HFFc6 (cell line): ENCODE measurements at places on chromosomes 11 and 22.

DNA sequence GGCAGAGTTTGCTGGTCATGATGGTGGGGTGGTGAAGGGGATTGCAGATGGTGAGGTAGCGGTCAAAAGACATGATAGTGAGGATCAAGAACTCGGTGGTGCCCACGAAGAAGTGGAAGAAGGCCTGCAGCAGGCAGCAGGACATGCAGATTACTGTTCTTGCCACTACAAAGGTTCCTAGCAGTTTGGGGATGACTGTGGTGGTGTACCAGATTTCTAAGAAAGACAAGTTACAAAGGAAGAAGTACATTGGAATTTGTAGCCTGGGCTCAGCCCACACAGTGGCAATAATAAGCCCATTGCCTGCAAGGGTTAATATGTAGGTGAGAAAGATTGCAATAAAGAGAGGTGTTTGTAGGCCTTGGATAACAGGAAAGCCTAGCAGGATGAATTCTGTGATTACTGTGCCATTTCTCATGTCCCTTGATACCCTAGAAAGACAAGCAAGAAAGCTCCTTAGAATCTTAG, at the start of gene OR6X1:
OR6X1 (minus strand) TSS at position 418 of the 468 bp plus-strand sequence; CDS start at position 418, 0 bp downstream.
- DNase-seq = no peak

GRCh38 chr11:81804858-81805257, 928.8 kb downstream of the FAM181B start:
- no peak for DNase-seq

DNA sequence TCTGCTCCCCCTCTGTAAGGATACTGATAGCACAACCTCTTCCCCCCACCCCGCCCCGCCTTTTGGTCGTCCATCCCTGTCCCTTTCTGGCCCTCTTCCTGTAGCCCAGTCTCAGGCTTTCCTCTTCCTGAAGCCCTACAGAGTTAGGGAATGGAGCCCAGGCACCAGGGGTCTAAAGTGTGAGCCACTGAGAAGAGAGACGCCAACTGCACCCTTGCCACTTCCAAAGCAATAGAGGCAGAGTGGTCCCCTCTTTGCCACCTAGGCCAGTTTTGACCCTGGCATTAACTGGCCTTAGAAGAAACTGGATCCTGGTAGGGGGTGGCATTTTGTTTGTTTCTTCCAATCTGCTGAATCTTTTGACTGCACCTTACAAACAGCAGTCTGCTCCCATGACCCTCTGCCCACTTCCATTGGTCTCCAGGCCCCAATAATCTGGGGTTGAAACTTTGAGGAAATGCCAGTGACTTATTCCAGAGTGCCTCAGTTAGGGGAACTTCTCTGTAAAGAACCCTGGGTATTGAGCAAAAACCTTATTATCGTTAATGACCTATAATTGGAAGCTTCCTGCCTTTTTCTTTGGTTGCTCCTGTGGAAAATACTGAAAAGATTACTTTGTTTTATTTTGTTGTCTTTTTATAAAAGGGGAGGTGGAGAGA, 9.7 kb upstream of the GRK2 start:
- no peak for DNase-seq

- peak; percentile 98 for DNase-seq
Observed at GRCh38 chr11:69321877-69322361, 28.0 kb downstream of the MYEOV start.

GRCh38 chr11:8239040-8239439, 24.6 kb downstream of the LMO1 start:
- no peak for DNase-seq

- DNase-seq = no peak
Observed at GRCh38 chr22:47128622-47129215, 366.3 kb downstream of the TBC1D22A start.
